ENCODE measurements at places on chromosomes 3 and 15. TPM values are rescaled to one million over a fixed set of nuclear protein-coding genes. Genes with fewer than 3 reads are reported as not detected.

GRCh38 chr15:32866454-32867312, 148.9 kb downstream of the GREM1 start:
- DNase-seq = no peak

DNA sequence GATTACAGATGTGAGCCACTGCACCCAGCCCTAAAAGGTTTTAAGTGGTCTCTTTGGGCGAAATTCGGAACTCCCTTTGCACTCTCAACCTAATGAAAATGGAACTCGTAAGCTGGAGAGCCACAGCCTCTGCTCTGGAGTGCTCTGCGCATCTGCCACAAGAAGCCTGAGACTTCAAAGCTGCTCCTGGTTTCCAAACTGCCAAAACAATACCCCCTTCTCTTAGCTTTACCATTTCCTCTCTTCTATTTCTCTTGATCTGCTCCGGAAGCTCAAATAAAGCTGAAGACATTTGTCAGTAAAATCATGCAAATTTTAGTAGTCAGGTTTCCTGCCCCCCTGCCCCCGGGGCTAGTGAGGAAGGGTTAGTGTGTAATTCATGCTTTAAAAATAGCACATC, 312.7 kb downstream of the MFSD1 start:
- DNase-seq = no peak

The RTF1 gene
- 59.5 TPM for polyA plus RNA-seq

The CACNA2D2 gene
- 17.8 TPM for polyA plus RNA-seq

DNA sequence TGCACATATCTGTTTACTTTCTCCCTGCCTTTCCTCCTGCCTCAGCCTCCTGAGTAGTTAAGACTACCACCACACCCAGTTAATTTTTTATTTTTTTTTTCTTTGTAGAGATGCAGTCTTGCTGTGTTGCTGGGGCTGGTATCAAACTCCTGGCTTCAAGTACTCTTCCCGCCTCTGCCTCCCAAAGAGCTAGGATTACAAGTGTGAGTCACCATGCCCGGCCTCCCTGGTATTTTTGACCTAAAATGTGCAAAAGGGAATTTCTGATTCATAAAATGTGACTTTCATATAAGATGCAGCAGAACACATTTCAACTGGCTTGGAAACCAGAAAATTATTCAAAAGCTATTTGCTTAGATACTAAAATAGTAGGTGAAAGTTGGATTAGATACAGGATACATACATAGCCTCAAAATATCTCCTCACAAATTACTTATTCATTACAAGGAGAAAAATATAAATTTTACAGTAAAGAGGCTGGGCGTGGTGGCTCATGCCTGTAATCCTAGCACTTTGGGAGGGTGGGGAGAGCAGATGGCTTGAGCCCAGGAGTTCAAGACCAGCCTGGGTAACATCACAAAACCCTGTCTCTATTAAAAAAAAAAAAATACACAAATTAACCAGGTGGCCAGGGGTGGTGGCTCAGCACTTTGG, 32.0 kb downstream of the MAP4 start:
- DNase-seq = no peak

- no peak for DNase-seq
These were observed 64.4 kb upstream of the HRH1 start for GRCh38 chr3:11089931-11090330.

- DNase-seq = no peak
These were observed 29.1 kb upstream of the RASA2 start for GRCh38 chr3:141457624-141458236.

- DNase-seq = no peak
These were observed 132.3 kb downstream of the PGPEP1L start for GRCh38 chr15:98875309-98875708.

GRCh38 chr3:27076815-27077630, 292.2 kb downstream of the NEK10 start:
- DNase-seq = no peak

DNA sequence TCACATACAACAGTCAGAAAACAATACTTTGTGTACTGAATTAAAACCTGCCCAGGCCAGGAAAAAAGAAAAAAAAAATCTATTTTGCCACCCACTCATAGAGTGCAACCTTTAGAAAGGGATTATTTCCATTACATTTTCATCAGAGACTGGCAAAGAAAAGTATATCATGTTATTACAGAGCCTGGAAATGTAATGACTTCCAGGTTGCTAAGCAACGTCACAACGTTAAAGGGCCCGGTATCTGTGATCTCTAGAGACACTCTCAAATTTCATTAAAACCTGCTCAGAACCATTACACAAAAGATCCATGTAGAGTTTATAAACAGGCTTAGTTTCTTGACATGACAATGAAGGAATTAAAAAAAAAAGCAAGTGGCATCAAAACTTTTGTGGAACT, 170.5 kb downstream of the CTNNB1 start:
- no peak for DNase-seq

DNA sequence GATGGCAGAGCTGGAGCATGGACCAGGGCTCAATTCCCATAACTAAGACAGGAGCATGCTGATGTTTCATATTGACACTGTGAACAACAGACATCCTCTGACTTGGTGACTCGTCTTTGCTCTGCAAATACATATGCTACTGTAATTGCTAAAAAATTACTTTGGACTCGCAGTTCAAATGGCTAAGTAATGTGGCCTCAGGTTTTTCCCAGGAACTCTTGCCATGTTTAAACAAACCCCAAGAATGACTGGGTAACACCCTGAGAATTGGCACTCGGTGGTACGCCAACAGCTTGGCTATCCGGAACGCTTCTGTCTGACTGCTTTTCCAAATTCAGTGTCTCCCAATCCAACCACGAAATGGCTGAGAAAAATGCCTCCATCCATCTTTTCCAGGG, 456.7 kb upstream of the THBS1 start:
- no peak for DNase-seq

GRCh38 chr3:24596626-24597025, 102.0 kb upstream of the THRB start:
- no peak for DNase-seq

The MASP1 gene
- polyA plus RNA-seq = 5.6 TPM

GRCh38 chr3:57596495-57597126, 533 bp downstream of the ARF4 start:
- peak; percentile 74 for DNase-seq

All from right lung (tissue), 10 donors.